Head of caudate nucleus (tissue), 42 donors: ENCODE measurements at places on chromosomes 3 and 15.

- no peak for DNase-seq
These were observed 311.4 kb downstream of the PDCD6IP start for GRCh38 chr3:34109846-34110245.

- DNase-seq, result no peak
These were observed 72.1 kb upstream of the PHLDB2 start for GRCh38 chr3:111786922-111787321.

GRCh38 chr3:61662861-61663260, 101.5 kb downstream of the PTPRG start:
- DNase-seq, result no peak

DNA sequence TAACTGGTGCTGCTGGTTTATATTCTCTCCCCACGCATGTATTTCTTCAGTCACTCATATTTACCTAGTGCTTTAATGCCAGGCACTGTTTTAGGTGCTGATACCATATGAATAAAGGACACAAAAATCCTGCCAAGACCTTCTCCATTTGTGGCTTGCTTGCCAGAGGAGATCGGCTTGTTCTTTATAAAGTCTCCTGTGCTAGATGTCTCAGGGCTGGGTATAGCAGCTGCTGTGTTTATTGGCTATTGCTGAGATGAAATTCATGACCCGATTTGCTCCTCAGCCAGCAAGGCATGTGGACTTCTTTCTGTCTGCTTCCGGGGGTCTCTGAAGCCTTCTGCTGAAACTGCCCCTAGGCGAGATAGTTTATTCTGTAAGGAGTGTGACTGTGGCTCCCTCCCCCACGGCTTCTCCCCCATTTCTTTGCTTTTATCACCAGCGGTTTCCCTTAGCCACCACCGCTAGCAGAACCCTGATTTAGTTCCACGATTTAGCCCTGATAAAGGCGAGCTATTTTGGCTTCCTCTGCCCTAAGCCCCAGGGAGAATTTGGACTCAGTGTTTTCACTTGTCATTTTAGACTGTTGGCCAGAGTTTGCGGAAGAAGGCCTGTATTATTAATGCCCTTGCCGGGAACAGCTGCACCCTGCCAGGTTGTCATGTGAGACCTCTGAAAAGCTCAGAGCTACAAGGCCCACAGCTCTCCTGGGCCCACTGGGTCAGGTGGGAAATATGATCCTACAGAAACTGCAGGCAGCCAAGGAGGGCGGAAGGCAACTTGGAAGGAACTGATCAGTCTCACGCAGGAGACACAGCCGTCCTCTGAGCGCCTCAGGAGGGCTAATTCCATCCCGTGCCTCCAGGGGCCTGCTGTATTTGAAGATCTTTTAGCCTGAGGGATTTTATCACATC, 46.8 kb downstream of the ST6GAL1 start:
- DNase-seq, result no peak

DNA sequence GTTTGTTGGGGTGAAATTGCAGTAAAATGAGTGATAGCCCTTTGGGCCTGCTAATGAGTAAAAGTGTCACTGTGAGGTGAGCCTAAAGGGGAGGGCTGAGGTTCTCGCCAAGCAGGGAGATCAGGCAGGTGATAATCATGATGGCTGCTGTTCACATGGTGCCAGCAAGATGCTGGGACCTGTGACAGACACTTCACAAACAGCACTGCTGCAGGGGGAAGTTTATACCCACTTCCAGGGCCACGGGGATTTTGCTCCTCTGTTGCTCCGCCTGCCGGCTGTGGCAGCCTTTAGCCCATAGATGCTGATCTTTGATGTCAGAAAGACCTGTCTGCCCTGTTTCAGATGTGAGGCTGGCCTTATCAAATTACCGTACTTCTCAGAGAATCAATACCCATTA, 96.7 kb downstream of the SV2B start:
- no peak for DNase-seq

GRCh38 chr3:52872245-52872644, 25.1 kb downstream of the STIMATE start:
- no peak for DNase-seq

DNA sequence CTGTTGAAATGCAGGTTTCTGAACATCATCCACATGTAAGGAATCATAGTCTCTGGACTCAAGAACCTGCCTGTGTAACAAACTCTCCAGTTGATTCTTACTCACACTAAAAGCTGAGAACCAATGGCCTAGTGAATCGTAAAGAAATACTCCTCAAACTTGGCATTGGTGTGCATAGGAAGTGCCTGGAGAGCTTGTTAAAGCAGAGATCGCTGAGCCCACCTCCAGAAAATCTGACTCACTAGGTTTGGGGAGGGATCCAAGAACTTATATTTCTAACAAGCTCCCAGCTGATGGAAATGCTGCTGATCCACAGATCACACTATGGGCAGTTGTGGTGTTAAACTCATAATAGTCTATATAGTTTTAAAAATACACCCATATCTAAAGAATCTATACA, 55.8 kb upstream of the LMCD1 start:
- no peak for DNase-seq

GRCh38 chr3:11381563-11381962, 109.4 kb downstream of the ATG7 start:
- DNase-seq, result no peak

- no peak for DNase-seq
These were observed 50.2 kb upstream of the NSMCE3 start for GRCh38 chr15:29319823-29320222.

GRCh38 chr3:178041931-178042330, 494.3 kb upstream of the KCNMB2 start:
- DNase-seq, result no peak
